ENCODE measurements at places on chromosomes 12 and 14.

DNA sequence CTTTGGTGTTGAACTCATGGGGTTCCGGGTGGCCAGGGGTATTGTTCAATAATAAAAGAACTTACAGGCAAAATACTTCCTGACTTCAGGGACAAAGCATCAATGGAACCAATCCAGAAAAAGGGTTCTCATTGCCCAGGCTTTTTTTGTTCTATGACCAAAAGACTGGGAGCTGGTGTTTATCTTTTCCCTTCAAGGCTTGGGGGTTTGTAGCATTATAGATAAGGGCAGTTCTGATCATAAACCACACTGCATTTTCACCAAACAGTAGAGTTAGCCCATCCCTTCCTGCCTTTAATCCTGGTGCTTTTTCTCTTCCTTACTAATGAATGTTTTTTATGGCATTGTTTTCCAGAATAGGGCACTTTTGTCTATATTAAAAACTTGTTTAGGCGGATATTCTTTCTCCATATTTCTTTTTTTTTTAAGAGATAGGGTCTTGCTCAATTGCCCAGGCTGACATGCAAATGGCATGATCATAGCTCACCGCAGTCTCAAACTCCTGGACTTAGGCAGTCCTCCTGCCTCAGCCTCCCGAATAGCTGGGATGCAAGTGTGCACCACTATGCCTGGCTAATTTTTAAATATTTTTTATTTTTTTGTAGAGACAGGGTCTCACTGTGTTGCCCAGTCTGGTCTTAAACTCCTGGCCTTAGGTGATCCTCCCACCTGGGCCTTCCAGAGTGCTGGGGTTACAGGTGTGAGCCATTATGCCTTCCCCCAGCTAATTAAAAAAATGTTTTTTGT, 9.7 kb downstream of the FUT8 start:
- no peak for DNase-seq

- no peak for DNase-seq
Observed at GRCh38 chr14:80787876-80788275, 153.7 kb downstream of the CEP128 start.

GRCh38 chr12:94458877-94459727, 565 bp downstream of the CEP83 start:
- peak; percentile 30 for DNase-seq

- DNase-seq, result no peak
Observed at GRCh38 chr14:50303744-50304471, 8.1 kb downstream of the L2HGDH start.

GRCh38 chr12:105071981-105072380, 12.3 kb downstream of the ALDH1L2 start:
- DNase-seq, result no peak

DNA sequence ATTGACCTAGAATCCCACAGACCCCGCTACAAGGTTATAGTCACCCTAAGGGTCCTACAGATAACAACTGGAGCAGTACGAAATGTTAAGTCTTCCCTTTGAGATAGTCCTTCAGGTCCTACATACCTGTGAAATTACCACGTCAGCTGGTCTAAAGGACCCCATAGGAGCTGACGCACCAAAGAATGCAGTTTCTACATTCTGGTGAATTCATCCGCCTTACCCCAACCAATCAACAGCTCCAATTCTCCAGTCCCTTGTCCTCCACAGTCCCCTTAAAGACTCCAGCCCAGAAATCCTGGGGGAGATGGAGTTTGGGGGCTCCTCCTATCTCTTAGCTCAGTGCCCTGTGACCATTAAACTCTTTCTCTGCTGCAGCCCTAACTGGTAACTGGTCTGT, 36.2 kb upstream of the PRMT8 start:
- no peak for DNase-seq

GRCh38 chr12:108966378-108967151, 54.3 kb downstream of the SVOP start:
- DNase-seq, result no peak

DNA sequence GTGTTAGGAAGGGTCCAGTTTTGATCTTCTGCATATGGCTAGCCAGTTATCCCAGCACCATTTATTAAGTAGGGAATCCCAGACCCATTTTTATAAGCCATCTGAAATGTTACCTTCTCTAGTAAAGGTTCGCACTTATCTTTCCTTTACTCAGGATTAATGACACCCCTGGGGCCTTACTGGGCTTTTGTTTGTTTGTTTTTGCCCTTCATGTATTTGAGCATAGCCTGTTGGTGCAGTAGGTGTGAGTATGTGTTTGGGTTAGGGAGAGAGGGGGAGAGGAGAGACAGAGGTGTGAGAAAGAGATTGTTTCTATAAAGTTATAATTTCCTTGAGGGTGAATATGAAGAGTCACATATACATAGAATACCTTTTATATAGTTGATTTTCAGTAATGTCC, 96.9 kb downstream of the AKAP6 start:
- DNase-seq, result no peak

- no peak for DNase-seq
Observed at GRCh38 chr14:75553157-75553556, 25.3 kb upstream of the FLVCR2 start.

GRCh38 chr12:118361092-118361404, 11.7 kb downstream of the TAOK3 start:
- no peak for DNase-seq

DNA sequence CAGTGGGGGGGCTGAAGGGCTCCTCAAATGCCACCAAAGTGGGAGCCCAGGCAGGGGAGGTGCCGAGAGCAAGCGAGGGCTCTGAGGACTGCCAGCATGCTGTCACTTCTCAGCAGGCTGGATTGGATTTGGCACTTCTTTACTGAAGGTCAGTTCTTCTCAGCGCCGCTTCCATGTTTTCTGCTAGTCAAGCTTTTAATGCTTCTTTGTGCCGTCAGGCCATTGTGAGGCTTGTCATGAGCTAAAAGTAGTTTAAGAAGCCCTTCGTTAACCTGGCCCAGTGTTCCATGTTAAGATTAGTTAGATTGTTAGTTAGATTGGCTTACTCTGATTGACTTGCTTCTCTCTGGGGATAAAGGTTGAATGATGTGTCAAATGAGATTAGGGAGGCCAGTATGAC, 13.4 kb downstream of the GABARAPL1 start:
- DNase-seq, result no peak

DNA sequence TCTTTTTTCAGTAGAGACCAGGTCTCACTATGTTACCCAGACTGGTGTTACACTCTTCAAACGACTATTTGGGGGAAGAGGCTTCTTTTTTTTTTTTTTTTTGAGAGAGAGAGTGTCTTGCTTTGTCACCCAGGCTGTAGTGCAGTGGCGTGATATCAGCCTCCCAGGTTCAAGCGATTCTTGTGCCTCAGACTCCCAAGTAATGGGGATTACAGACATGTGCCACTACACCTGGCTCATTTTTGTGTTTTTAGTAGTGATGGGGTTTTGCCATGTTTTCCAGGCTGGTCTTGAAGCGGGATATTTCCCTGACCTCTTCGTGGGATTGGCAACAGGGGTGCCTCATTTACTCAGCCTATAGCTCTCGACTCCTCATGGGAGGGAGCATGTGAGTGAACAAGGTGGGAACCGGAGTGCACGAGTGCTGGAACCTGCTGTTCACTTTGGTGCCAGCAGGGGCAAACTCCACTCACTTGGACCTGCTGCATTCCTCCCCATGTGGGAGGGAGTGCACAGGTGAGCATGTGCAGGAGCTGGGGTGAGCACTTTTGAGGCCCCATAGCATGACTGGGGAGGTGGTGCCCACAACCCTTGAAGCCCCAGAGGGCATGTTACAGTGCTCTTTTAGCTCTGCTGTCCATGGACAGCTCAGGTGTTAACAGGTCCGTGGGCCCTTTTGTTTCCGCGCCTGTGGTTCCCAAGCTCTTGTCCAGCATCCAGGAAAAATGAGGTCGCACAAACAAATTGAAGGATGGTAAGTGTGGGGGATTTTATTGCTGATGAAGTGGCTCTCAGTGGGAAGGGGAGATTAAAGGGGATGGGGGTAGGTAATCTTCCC, 79.1 kb upstream of the HECTD1 start:
- no peak for DNase-seq

DNA sequence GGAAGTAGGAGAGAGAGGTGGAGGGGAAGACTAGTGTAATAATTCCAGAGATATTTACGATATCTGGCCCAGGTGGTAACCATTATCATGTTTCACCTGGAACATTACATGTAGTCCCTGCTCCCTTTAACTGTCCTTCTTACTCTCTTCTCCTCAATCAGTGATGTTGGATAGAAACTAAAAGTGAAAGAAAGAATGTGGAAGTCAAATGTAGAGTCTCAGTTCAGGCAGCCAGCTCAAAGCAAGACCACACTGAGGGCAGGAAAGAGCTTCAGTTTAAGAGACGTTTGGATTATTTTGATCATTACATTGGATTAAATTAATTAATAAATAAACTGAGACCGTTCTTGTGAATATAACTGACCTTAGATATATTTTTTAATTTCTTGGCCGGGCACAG, 594.4 kb downstream of the FLRT2 start:
- no peak for DNase-seq

- no peak for DNase-seq
Observed at GRCh38 chr12:39912211-39912980, 193.5 kb downstream of the SLC2A13 start.

DNA sequence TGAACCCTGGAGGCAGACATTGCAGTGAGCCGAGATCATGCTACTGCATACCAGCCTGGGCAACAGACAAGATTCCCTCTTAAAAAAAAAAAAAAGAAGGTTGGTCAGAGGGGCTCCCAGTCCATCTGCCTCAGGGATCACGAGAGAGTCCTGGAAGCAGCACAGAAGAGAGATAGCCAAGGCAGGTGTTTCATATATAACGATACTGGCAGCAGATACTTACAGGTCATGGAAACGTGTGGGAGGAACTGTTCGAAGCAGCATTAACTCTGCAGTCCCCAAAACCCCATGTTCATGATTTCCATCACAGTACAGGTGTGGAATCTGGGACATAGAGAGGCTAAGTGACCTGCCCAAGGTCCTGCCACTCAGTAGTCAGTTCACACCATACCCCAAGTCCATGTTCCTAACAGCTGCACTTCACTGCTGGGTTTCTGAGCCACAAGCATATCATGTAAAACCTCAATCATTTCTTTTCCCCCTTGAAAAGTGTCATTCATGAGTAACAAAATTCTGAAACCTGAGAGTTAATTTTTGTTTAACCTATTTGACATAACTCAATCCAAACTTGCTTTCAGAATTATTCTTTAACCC, 16.7 kb downstream of the CDK2AP1 start:
- no peak for DNase-seq

- DNase-seq, result no peak
Observed at GRCh38 chr14:41222581-41222980, 384.1 kb upstream of the LRFN5 start.

DNA sequence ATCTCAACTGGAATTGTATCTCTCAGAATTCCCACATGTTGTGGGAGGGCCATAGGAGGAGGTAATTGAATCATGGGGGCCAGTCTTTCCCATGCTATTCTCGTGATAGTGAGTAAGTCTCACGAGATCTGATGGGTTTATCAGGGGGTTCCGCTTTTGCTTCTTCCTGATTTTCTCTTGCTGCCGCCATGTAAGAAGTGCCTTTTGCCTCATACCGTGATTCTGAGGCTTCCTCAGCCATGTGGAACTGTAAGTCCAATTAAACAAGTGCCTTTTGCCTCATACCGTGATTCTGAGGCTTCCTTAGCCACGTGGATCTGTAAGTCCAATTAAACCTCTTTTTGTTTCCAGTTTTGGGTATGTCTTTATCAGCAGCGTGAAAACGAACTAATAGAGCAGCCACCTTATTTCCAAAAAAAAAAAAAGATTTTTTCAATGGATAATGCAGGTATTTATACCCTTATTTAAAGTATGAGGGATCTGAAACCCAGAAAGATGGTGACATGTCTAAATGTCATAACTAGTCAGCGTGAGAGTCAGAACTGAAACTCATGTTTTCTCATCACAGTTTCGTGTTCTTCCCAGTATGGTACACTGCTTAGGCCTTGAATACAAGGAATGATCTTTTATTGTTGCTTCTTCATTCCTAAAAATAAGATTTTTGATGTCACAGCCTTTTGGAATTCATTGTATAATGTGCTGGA, 89.6 kb downstream of the ERC1 start:
- DNase-seq, result no peak

DNA sequence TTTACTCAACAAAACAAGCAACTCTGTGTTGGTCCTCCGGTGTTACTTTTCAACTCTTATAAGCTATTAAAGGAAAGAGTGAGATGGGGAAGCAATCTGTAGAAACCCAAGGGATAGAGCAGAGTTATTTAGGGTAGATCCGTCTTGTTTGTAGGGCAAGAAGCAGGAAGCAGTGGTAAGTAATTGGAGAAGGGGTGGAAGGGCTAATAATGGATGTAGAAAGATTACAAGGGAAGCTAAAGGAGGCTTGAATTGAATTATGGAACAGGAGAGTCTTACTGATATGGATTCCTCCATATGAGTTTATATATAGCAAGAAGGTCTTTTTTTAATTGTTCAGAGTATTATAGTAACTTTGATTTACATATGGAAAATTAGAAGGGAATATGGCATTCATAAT, 72.7 kb downstream of the MNAT1 start:
- DNase-seq, result no peak

All from CD4-positive, alpha-beta T cell treated with Interleukin-4 for 4 hours (primary cell).